ENCODE measurements at places on chromosomes 13 and 19.

- no peak for DNase-seq
These were observed 526.5 kb downstream of the PCDH9 start for GRCh38 chr13:66703597-66703996.

DNA sequence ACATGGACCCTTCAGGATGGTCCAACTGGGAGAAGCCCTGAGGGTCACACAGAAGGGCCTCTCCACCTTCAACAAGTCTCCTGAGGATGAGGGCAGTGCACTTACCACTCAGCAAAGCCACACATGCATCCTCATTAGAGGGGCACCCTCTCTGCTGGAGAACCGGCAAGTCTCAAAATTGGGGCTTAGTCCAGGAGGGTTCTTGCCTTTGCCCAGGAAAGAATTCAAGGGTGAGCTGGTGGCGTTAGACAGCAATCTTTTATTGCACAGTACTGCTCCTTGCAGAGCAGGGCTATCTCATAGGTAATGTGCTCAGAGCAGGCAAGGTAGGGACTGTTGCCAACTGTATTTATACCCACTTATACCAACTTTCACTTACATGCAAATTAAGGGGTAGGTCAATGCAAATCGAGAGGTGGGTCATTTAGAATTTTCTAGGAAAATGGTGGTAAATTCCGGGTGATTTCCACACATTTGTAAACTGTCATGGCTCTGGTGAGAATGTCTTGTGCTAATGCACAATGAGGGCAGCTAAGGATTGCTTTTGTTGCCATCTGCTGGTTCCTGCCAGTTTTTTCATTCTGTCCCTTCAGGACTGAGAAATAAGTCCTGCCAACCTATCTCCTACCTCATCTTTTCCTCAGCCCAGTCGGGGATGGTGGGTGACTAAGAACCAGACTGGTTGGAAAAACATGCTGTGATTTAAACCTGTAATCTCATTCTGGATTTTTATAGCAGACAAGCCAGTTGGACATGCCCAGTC is 27.8 kb upstream of the IGSF23 start:
- no peak for DNase-seq

DNA sequence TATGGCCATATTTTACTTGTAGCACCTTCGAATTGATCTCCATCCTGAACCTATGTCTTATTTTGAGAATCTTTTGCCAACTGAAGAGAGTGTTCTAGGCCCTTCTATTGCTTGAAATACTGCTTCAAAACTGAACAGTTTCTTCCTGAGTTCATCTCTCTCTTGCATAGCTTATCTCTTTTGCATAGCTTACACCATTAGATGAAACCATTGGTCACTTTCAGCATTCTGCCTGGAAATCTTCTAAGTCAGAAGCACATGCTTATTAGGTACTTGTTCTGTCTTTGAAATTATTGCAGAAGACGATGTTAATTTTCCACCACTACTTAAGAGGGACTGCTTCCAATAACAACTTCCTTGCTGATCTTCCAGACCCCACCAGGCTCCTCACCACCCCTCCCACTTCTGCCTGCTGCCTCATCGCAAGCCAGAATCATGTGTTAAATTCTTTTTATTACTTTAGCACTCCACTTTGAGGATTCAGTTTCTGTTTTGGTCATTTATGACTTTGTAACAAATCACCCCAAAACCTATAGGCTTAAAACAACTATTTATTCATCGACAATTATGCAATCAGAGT is 122.4 kb upstream of the MAB21L1 start:
- no peak for DNase-seq

DNA sequence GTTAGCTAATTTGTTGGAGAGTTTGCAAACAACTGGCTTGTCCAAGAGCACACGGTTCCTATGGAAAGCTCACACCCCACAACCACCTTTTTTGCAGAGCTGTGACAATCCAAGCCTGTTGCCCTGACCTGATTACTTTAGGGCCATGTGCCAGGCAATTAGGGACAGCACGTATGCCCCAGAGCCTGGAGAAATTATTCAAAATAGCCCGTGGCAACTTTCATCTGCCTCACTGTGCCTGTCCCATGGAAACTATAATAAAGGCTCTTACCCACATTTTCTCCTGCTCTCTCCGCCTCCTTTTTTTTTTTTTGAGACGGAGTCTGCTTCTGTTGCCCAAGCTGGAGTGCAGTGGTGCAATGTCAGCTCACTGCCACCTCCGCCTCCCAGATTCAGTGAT is 18.6 kb upstream of the FBN3 start:
- peak; percentile 13 for DNase-seq

Data from NCI-H1417 (cell line).